ENCODE measurements at places on chromosomes 4 and X.

- no peak for DNase-seq
Measured at GRCh38 chrX:148670277-148670676, 169.9 kb downstream of the AFF2 start.

DNA sequence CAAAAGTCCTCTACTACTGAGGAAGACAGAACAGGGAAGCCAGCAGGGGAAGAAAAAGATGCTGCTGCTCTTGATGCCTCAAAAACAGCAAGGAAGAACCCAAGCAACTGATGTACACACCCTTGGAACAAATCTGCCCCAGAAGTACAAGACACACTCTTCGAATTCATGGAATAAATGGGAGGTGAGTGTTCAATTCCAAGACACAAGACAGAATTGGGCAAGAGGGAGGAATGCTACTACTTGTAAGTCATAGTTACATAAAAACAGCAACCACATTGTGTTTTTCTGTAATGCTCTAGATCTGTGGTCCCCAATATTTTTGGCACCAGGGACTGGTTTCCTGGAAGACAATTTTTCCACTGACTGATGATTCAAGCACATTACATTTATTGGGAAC is 58.0 kb upstream of the H2AZ1 start:
- DNase-seq, result peak; percentile 57

GRCh38 chrX:39242187-39242586 is 440.9 kb downstream of the MID1IP1 start:
- no peak for DNase-seq

DNA sequence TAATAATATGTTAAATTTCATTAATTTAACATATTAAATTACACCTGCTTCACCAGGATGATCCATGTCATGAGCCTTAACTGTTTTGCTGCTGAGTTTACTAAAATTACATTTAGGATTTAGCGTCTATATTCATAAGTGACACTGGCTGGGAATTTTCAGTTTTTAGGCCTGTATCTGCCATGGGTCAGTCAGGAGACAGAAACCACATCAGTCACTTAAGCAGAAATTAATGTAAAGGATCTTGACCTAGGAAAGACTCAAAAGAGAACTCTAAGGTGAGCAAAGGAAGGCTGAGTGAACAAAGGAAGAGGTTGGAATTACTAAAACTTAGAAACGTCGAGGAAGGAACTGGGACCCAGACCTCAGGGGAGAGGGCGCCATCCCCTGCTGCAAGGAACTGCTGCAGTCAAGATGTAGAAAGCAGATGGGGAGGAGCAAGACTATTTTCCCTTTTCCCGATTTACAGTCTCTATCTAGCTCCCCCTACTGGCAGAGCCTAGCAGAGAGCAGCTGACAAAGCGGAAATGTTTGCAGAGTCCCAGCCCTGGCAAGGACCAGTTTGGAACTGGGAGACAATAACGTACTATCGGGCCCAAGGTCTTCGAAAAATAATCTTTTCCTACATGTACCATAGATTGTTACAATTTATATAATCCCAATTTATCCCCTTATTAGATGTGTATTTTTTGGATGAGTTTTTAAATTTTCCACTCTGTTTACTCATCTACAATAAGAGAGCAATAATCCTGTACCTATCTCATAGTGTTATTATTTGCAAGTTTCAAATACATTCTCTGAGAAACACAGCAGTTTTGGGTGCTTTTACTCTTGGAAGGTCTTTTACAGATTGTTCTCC is 22.6 kb upstream of the RBBP7 start:
- peak; percentile 27 for DNase-seq

- no peak for DNase-seq
Measured at GRCh38 chr4:4185528-4185927, 41.2 kb downstream of the OTOP1 start.

GRCh38 chr4:121799208-121799823 is 1.8 kb upstream of the EXOSC9 start:
- no peak for DNase-seq

DNA sequence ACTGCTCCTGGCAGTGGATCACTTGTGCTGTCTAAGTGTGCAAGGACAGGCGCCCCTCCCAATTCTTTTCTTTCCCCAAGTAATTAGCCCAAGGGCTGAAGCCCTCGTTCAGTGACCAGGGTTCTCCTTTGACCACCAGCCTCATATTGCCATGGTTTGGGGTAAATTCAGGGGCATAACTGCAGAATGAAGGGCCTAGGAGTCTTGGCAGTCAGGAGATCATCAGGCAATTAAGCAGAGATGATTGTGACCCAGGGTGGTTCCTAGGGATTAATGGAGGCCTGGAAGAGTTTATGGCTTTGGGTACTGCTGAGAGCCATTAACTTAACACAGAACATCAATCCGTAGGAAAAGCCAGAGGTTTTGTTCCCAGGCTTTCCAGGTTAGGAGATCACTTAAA is 170.7 kb downstream of the PTTG2 start:
- no peak for DNase-seq

DNA sequence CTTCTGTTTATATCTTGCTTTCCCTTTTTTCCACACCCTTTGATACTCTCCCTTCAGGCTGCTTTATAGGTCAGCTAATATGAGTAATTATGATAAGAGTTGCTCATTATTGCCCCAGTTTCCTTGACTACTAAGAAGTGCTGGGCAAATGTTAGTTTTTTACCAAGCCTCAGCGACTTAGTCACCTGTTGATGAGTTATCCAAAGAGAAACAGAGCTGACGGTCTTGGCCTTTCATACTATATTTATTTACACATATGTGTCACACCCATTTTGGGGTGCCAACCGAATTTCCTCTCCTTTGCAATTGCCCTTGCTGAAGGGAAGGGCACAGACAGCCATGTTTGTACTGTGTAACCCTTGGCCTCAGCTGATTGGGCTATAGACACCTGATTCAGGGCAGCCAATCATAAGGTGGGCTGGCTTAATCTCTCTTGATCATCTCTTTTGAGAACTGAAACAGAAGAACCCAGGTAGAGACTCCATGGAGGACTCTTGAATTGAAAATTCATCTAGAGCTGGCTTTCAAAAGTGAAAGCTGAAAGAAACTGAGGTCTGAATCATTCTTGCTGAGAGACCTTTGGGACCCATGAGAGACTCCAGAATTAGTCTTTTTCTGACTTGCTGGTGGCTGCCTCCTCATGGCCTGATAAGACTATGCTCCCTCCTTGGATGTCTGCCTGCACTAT is 111.7 kb upstream of the RPS6KA3 start:
- DNase-seq, result no peak

GRCh38 chrX:24877288-24877664 is 138.5 kb downstream of the ARX start:
- DNase-seq, result no peak

GRCh38 chr4:11456401-11456800 is 27.7 kb upstream of the HS3ST1 start:
- no peak for DNase-seq

GRCh38 chr4:7434766-7435150 is at the start of gene PSAPL1:
TSS of gene PSAPL1 (minus strand) at chr4:7434930. CDS start at chr4:7434879, 51 bp downstream.
- no peak for DNase-seq

DNA sequence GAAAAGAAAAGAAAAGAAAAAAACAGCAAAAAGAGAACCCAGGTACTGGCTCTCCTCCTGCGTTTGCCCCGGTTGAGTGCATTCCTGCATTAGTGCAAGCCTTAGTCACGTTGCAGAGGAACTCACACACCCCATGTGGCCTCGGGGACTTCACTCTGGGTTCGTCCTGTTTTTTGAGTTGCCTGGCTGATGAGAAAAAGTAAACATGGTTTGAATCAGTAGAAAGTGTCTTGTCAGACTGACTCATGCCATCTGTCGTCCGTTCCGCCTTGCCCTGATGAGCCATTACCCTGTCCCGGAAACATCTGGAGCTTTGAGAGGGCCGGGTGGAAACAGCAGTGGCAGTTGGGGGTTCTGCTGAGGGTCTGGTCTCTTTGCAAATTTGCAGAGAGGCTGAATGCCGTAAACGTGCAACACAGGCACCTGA is 16.3 kb downstream of the CD99 start:
- peak; percentile 91 for DNase-seq

- DNase-seq, result peak; percentile 18
Measured at GRCh38 chr4:151117371-151117962, 18.0 kb downstream of the RPS3A start.

- peak; percentile 61 for DNase-seq
Measured at GRCh38 chr4:52126966-52127365, 75.9 kb downstream of the SPATA18 start.

- no peak for DNase-seq
Measured at GRCh38 chr4:122503214-122503613, 46.7 kb upstream of the IL2 start.

GRCh38 chr4:112328734-112329130 is 31.6 kb downstream of the ALPK1 start:
- DNase-seq, result no peak

- DNase-seq, result no peak
Measured at GRCh38 chr4:102143433-102143832, 201.8 kb downstream of the SLC39A8 start.

GRCh38 chr4:119587796-119588195 is 40.8 kb downstream of the PDE5A start:
- no peak for DNase-seq

DNA sequence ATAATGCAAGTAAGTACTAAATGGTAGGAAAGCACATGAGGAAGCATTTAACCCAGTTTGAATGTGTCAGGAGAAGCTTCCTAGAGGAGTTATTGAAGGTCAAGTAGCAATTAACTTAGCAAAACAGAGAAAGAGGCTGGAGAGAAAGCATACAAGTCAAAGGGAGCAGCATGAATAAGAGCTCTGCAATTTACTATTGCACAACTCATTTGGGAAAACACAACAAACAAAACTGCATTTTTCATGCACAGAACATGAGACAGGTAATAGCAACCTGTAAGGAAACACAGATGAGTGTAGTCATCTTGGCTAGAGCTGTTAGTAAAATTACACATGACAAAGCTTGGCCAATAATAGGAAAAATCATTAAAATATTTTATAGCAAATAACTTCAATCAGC is 538.1 kb downstream of the PPP4R3C start:
- no peak for DNase-seq

DNA sequence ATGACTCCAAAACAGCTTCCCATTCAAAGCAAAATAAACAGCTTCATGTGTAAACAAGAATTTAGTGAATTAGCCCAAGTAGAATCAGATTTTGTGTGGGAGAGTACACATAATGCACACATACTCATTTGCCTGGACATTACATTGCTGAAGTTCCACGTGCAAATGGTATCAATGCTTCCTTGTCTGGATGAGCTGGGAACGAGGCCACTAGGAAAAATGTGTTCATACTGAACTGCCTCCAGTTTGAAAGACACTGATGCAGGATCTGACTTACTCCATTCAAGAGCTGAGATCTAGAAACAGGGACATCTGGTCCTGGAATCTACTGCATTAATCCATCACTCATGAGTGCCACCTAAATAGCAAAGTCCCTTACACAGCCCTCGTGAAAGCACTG is 228.0 kb downstream of the APBB2 start:
- no peak for DNase-seq

- DNase-seq, result no peak
Measured at GRCh38 chrX:17459661-17460060, 84.7 kb downstream of the NHS start.

DNA sequence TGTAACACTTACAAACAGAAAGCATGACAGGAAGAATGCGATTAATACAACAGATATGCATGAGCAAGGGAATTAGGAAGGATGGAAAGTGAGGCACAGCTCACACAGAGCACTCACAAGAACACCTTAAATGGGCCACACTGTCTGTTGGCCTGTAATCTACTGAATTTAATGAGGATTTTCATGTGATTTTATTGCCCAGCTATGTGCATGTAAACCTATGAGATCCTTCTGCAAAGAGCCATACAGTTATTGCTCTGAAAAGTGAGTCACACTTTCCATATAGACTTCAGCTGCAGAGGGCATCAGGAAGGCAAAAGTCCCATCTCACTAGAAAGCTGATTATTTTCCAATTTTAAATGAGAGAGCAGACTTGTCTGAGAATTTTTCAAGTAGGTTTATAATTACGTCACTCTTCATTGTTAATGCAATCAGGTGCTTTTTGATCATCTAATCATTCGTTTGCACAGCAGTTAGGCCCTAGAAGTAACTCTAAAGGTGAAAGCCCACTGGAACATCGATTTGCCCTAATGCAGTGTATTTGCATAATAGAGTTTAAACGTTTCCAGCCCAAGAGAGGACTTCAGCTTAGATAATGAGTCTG is 832.7 kb upstream of the INTU start:
- no peak for DNase-seq

GRCh38 chr4:83297548-83298260 is 13.1 kb upstream of the COQ2 start:
- DNase-seq, result no peak

DNA sequence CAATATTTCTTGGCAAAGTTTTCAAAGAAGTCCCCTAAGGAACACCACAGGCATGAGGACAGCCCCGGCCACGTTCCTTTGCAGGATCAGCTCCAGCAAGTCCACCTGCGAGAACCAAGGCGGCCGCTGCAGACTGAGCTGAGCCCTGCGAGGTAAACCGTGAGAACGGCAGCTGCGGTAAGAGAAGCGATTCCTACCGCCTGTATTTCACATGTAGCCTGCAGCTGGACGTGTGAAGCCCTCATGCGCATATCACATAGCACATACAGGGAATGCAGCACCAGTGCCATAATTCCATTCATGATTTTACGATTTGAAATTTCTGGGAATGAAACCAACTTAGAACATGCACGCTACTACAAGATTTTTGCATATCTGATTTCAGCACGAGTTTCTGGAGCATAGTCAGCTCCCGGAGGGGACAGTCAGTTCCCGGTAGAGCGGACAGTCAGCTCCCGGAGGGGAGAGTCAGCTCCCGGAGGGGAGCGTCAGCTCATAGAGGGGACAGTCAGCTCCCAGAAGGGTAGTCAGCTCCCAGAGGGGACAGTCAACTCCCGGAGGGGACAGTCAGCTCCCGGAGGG is 41.7 kb downstream of the FGFRL1 start:
- DNase-seq, result peak; percentile 83

- no peak for DNase-seq
Measured at GRCh38 chr4:61200916-61201526, 895 bp downstream of the ADGRL3 start.

GRCh38 chrX:23046443-23046842 is 46.7 kb downstream of the DDX53 start:
- DNase-seq, result no peak

DNA sequence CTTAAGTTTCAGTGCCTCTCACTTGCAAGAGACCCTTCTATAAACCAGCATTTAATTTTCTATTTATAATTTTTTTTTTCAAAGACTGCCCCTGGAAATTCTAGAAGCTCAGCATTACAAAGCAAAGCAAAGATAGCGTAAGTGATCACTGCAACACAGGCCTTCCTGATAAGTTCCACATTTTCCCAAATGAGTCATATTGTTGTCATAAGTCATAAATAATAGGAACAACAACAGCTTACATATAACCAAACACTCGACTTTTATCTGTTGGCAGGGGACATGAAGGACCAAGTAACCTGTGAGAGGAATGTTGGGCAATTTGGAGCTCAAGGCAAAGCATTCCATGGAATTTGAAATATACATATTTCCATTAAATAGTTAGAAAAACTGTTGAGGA is 815.5 kb downstream of the DMD start:
- no peak for DNase-seq

DNA sequence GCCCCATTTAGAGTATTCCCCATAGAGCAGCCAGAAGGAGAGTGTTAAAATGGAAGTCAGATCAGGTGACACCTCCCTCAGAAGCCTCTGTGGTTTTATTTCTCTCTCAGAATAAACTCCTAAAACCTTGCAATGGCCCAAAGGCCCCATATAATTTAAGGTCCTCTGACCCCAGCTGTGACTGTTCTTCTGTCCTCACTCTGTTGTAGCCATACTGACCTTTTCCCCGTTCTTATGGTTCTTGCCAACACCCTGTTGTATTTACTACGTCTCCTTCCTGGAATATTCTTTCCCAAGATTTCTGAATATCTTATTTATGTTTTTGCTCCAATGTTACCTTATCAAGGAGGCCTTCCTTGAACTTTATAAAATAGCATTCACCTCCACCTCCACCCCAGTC is 18.0 kb downstream of the ADH7 start:
- no peak for DNase-seq
